ENCODE measurements at places on chromosomes 2 and 18.

DNA sequence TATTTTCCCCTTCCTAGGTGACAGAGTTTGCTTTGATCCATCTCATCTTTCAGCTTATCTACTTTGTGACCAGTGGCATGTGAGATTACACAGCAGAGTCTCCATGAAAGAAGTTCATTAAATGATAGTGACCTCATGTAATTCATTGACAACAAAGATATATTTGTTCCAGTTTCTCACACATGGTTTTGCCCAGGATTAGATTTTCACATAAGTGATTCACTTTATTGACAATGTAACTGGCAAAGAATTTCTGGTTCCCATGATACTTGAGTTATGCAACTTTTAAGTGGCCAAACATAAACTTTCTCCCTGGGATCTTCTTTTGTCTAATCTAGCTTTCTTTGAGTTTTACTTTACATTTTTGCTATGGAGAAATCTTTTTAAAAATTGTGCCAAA, 50.0 kb downstream of the MC4R start:
- no peak for DNase-seq

- DNase-seq: no peak
Measured at GRCh38 chr18:7696780-7697179, 129.7 kb downstream of the PTPRM start.

DNA sequence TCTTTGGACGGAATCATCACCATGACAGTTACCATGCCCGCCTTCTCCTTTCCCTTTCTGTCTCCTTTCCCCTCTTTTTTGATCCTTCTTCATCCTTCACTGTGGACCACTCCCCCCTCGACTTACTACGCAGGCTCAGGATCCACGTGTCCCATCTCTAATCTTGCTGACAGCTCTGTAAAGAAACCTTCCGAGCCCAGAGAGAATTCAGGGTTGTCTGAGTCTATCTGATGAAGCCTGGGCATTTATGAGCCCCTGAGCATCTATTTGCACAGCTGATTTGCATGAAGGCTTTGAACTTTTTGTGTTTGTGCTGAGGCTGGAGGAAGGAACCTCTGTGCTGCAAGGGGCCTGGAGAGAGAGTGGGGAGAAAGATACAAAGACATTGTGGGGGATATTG, 50.7 kb downstream of the CIB4 start:
- no peak for DNase-seq

DNA sequence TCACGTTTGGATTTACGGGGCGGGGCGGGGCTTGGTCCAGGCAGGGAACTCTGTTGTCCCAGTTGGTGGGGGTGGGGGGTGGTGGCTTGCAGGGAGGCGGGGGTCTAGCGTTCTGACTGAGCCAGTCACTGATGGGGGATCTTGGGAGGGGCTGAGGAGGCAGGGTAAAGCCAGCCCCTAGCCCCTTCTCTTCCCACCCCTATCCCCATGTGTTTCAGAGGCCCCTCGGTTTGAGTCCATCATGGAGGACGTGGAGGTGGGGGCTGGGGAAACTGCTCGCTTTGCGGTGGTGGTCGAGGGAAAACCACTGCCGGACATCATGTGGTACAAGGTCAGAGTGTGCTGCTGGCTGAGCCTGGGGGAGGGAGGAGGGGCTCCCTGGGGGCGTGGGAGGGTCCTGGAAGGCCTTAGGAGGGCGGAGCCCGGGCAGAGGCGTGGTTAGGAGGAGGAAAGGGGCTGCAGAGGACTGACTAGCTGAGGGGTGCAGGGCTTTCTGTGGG, 22.0 kb upstream of the GMPPA start:
- DNase-seq: no peak

DNA sequence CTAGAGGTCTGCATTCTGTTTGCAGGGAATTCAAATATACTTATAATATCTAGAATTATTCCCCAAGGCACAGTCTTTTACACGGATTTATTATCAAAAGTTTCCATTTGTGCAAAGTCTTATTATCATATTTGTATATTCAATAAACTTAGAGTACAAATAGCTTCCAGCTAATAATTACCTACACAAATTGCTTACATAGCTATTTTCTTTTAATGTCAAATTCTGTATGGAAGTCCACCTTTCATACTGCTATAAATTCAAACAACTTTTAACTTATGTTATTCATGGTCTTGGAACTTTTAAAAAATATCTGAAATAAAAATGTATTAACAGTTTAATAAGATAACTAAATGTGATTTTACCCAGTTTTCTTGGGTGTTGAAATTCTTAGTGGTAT, 13.1 kb downstream of the CHST9 start:
- DNase-seq: no peak

GRCh38 chr18:34976899-34977837, 64.0 kb upstream of the MAPRE2 start:
- DNase-seq: peak; percentile 72
